Glutamatergic neuron (in vitro differentiated cells): ENCODE measurements at places on chromosomes 16 and 17.

DNA sequence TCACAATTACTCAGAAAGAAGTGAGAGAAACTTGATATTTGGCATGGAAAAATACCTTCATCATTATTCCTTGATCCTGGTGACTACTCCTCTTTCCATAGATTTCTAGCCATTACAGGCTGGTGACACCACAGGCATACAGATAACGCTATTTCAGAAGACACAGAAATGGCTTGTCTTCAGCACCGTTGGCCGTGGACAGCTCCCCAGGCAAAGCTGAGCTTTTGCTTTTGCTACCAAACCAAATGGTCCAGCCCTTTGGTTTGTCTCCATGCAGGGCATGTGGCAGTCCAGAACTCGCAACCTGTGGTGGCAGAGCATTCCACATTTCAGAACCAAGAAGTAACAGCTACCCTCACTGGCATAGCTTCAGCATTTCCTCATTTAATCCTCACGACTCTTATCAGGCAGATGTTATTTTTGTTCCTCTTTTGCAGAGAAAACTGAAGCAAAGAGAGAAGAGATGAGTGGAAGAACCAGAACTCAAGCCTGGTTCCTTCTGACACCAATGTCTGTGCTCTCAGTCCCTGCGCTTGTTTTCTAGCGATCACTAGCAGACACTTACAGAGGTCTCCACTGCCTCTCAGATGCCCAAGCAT is 55.5 kb downstream of the HS3ST4 start:
- H3K27ac ChIP-seq: no peak overlapping the region
- H3K4me3 ChIP-seq: no peak overlapping the region
- peaks cover 9% of the 10 kb centered on the region for H3K36me3 ChIP-seq
- no peaks in the 10 kb centered on the region for H3K27me3 ChIP-seq
- DNase-seq: no peak

GRCh38 chr17:48478224-48479013 is 48.4 kb upstream of the SKAP1 start:
- no peaks in the 10 kb centered on the region for H3K27me3 ChIP-seq
- H3K4me3 ChIP-seq: no peak overlapping the region
- DNase-seq: no peak
- H3K27ac ChIP-seq: no peak overlapping the region
- H3K36me3 ChIP-seq: no peaks in the 10 kb centered on the region
- peaks cover 4% of the 10 kb centered on the region for H3K4me1 ChIP-seq

GRCh38 chr17:64575431-64575830 is 68.7 kb downstream of the CEP95 start:
- H3K4me3 ChIP-seq: no peak overlapping the region
- H3K27ac ChIP-seq: no peak overlapping the region
- no peaks in the 10 kb centered on the region for H3K4me1 ChIP-seq
- H3K27me3 ChIP-seq: peaks cover 2% of the 10 kb centered on the region
- H3K36me3 ChIP-seq: no peaks in the 10 kb centered on the region

- peak; percentile 10 for DNase-seq
- H3K4me3 ChIP-seq: no peak overlapping the region
- peaks cover 21% of the 10 kb centered on the region for H3K4me1 ChIP-seq
- H3K36me3 ChIP-seq: no peaks in the 10 kb centered on the region
- H3K27ac ChIP-seq: no peak overlapping the region
Measured at GRCh38 chr16:70689035-70689969, 3.4 kb upstream of the MTSS2 start.

- H3K4me1 ChIP-seq: peaks cover 20% of the 10 kb centered on the region
- H3K36me3 ChIP-seq: no peaks in the 10 kb centered on the region
Measured at GRCh38 chr17:58337210-58337599, 8.6 kb upstream of the TSPOAP1 start.

DNA sequence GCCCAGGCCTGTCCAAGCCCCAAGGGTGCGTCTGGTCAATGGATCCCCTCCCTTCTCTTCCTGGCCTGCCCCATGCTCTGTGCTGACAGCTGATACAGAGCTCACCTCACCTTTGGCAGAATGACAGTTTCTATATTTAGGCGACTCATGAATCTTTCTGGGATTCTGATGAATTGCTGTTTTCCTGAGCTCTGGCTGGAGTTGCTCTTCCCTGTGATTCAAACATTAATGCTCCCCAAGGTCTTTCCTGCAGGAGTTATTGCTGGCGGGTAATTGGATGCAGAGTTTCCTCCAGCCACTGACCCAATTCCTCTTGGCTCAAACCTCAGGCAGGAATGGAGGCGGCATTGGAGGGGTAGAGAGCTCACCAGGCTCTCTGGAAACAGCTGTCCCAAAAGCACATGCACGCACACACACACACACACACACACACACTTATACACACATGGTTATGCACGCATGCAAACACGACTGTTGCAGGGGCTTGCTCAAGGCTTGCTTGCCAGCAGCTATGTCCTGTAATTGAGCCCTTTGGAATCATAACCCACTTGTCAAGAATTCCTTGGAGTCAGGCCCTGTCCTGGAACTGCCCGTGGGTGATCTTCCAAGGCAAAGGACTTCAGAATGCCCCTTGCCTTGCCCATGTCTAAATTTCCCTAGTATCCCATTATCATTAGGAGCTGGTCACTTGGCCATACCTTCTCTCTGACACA is 128.8 kb downstream of the ASIC2 start:
- no peak for DNase-seq
- peaks cover 7% of the 10 kb centered on the region for H3K27me3 ChIP-seq
- no peaks in the 10 kb centered on the region for H3K36me3 ChIP-seq
- H3K4me3 ChIP-seq: no peak overlapping the region
